ENCODE measurements at places on chromosomes 2 and 18.

- no peak for DNase-seq
These were observed 138.9 kb downstream of the SMAD2 start for GRCh38 chr18:47791461-47791985.

DNA sequence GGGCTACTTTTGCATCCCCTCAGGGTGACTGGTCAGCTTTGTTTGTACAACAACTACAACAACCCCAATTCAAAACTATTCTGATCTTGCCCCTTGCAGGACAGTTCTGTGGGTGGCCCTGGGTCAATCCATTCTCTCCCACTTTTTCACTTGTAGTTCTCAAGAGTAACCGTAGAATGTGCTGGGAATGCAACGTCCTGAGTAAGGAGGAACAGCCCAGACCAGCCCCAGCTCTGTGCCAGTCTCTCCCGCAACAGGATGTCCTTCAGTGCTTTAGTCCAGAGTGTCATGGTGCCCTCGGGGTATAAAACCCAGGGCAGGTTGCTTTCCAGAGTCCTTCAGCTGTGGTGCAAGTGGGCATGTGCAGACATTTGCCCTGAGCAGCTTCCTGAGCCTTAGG, 22.1 kb upstream of the TEX51 start:
- no peak for DNase-seq

- DNase-seq: peak; percentile 38
These were observed 126.2 kb downstream of the TWIST2 start for GRCh38 chr2:238974081-238974480.

DNA sequence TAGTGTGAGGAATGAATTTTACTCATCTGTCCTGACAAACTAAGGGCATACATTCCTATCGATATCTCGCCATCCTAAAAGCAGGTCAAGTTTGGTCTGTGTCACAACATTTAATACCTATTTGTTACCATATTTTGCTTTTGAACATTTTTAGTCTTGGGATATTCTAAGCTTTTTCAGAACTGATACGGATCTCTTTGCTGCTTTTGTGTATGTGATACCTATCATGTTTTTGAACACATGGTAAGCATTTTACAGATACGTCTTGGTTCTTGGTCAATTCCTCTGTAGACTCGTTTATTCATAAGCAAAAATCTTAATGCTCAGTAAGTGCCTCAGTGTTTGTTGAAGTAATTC, 592 bp downstream of the ZNF397 start:
- DNase-seq: no peak

DNA sequence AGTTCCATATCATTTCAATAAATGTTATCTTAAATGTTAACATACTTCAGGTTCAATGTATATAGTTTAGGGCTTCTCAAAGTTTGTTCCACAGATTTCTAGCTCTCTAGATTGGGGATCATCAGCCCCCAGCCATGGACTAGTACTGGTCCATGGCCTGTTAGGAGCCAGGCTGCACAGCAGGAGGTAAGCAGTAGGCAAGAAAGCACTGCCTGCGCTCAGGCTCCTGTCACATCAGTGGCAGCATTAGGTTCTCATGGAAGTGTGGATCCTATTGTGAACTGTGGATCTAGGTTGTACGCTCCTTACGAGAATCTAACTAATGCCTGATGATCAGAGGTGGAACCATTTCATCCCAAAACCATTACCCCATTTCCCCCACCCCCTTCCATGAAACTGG, 531.1 kb downstream of the PARD3B start:
- DNase-seq: no peak

- no peak for DNase-seq
These were observed 385.5 kb downstream of the RND3 start for GRCh38 chr2:150101947-150102346.

DNA sequence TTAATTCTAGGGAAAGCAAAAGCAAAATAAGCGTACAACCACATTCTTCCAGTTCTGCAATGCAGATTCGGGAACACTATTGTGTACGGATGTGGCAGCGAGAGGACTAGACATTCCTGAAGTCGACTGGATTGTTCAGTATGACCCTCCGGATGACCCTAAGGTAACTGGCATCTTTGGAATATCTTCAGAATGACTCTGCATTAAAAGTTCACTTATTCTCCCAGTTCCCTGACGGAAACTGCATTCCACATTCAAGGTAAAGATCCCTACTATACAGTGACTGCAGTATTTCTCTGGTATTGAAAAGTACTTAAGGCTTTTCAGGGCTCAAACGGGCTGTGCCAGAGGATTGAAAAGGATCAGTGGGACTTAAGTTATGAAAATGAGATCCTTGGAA, 10.9 kb downstream of the DDX18 start:
- DNase-seq: no peak

GRCh38 chr2:151287513-151288250, 1.8 kb downstream of the NMI start:
- DNase-seq: no peak

DNA sequence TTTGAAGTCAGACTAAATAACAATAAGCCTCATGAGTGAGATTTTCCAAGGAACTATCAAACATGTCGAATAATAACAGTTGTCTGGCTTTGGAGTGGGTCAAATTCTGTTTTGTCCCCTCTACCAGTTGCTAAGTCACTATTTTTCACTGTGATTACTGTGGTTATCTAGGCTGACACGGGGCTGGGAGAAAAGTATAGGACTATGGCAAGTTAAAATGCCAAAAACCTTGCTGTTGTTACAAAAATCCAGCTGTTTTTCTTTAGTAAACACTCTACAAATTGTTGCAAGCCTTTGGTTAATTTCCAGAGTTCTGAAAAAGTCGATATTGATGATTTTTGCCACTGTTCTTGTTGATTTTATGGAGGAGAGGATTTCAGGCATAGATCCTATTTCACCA, 1.5 kb downstream of the CFAP210 start:
- no peak for DNase-seq

DNA sequence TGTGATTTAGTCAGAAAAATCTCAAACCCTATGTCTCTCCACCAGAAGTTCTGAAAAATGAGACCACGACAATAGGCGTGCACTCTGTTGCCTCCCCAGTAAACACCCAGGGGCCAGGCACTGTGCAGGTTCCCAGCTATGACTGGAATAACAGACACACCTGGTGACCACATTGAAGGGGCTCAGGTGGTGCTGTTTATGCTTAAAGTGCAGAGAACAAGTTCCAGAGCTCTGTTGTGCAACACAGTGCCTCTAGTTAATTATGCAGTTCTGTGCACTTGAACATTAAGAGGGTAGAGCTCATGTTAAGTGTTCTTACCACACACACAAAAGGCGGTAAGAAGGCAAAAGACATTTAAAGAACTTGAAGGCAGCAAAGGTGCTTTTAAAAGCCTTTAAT, 52.6 kb upstream of the AFF3 start:
- no peak for DNase-seq

DNA sequence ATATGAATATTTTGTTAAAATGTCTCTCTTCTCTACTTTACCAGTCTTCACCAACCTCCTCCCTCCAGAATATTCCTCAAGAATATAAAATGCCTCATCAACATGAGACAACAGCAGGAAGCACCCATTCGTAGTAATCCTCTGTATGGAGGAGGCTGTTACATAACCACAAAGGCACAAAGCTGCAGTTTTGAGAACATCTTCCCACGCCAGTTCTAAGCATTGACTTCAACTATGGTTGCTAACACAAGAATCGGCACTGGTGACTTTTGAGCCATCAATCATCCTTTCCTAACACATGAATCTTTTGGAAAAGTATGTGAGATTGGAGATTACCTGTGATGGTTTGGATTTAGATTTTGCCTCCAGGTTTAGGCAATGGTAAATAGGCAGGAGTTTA, 54.9 kb upstream of the CYP1B1 start:
- no peak for DNase-seq

DNA sequence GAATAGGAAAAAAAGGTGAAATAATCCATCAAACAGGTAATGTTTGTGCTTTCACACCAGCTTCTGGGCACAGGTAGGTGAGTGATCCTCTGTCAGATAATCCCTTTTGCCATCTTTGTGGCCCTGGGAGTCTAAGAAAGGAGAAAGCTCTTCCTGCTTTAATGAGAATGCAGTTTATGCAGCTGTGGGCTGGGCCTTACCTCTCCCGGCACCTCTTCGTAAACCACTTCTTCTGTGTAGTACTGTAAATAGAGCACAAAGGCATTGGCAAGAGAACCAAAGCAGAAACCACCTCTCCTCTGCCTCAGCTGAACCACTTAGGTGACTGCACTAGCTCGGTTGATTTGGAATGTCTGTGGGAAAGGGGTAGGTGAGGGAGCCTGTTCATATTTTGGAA, 4.9 kb downstream of the NEB start:
- DNase-seq: no peak

DNA sequence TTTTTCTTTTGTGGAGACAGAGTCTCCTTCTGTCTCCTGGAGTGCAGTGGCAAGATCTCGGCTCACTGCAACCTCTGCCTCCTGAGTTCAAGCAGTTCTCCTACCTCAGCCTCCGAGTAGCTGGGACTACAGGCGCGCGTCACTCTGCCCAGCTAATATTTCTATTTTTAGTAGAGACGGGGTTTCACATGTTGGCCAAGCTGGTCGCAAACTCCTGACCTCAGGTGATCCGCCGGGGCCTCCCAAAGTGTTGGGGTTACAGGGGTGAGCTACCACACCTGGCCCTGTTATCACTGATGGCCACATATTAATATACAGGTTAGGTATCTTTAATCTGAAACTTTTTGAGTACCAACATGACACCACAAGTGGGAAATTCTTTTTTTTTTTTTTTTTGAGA, 3.4 kb downstream of the MRPL35 start:
- no peak for DNase-seq

- no peak for DNase-seq
These were observed 22.8 kb downstream of the ASAP2 start for GRCh38 chr2:9229470-9229820.

DNA sequence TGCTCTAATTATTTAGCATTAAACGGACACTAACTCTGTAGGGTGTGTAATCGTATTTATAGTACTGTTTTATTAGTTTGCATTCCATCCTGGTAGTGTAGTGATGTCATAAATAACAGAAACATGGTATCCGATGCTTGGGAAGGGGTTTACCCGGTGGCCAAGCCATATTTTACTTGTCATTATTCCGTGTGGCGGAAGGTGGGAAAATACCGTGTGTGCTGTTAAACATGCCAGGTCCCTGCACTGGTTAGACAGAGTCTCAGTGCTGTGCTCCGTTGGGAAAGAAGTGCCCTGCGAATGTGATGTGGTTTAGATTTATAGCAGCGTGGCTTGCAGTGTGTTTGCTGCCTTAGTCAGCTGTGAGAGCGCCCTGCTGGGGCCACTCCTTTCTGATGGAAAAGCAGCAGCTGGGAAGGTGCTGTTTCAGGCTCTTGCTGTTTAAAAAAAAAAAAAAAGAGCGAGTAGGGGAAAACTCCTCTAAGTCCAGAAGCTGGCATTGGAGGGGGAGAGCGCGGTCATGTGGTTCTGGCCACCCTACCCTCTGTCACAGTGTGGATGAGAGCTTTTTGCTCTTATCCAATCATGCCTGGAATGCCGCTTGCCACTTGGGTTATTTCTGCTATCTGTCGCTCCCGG, 211.0 kb downstream of the NEDD4L start:
- DNase-seq: peak; percentile 59

DNA sequence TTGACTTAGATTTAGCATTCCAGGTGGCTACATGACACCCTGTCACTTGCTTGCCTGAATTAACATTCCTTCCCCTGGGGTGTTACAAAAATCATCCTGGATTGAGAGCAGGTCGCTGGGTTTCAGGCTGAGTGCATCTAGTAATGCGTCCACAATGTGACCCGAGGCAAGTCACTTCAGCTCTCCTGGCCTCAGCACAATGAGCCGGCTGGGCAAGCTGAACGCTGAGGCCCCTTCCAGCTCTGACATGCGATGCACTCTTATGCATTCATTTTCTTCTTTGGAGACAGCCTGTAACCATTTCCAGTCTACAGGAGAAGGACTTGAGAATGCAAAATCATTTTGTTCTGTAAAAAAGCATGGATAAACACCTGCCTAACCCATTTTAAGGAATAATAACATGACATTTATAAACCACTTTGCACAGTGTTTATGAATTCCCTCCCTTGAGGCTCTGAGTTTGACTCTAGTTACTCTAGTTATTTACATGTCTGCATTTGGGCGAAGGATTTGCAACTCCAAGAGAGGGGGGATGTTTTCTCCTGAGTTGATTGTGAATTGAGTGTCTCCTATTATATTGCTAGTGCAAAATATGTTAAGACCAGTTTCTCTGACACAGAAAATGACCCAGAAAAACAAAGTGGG, 63.0 kb upstream of the CPO start:
- DNase-seq: no peak

- DNase-seq: no peak
These were observed 128.6 kb downstream of the LRATD1 start for GRCh38 chr2:14761118-14761517.

- no peak for DNase-seq
These were observed 23.8 kb downstream of the SNORC start for GRCh38 chr2:232893834-232894233.

DNA sequence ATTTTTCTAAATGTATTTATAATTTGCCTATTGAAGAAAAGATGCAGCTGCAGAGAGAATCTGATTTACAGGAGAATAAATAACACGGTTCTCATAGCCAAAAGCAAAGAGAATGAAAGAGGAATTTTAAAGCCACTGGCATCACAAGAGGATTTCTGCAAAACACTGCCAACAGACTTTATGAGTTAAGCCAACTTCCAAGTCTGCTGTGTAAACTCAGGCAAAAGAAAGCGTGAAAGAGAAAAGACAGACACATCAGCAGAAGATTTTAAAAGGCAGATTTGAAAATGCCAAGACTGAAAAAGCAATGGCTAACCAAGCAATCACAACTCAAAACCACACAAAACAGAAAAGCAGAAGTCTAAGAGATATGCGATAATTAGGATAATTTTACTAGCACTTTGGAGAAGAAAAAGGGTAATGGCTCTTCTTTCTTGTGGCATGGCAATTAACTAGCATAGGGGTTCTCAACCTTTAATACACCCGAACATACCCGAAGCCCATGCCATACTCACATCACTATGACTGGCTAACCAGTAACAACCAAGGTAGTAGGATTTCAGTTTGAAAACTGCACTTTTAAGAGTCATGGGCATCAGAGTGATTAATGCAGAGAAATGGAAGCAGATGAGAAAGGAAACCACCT, 4.9 kb downstream of the DARS1 start:
- DNase-seq: no peak

DNA sequence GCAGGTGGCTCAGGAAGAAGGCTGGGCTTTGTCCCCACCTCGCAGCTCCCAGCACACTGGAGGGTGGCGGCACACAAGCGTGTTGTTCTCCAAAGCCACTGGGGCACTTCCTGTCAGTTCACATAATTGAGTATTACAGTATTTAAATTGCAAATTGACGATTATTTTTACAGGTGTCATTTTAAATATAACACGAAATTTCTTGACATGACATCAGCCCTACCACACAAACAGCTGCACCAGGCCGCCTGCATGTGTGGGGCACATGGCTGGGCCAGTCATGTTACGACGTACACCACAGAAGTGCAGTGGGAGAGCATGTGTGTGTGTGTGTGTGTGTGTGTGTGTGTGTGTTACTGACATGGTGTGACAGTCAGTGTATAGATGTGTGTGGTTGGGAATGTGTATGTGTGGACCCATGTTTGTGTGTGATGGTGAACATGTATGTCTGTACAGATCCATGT, 155.6 kb downstream of the TTC32 start:
- no peak for DNase-seq
